ENCODE measurements at places on chromosomes 12 and 14.

DNA sequence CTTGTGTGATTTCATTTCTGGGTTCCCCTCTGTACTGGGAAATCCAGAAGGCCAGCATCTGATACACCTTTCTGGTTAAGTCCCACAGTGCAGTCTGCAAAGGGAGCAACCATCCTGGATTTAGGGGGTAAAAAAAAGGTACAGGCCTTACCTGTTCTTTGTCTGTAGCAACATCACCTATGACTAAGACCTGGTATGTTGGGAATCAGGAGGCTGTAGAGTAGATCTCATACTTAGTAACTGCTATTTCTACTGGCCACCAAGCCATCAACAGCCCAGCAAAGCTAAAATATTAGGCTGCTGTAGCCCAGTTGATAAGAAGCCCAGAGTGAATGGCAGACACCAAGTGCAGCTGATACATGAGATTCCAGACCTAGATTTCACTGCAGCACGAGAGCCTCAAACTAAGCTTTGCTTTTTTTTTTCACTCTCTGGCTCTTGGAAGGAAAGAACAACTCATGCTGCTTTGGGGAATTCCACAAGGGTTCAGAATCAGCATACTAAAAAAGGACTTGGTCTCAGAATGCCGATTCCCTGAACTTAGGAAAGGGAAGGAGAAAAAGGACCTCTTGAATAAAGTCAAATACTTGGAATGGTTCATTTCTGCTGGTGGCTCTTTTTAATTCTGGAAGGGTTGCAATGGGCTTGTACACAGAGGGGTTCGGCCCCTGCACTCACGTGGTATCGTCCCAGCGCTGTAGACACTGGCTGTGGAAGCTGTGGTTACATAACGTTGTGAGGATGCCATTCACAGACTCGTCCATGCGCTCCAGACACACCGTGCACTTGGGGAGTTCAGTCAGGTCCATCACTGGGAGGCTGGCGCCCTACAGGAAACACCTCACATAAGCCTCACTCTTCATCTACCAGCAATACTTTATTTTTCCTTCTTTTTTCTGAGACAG lies 20.5 kb downstream of the BRAP start:
- DNase-seq = no peak

DNA sequence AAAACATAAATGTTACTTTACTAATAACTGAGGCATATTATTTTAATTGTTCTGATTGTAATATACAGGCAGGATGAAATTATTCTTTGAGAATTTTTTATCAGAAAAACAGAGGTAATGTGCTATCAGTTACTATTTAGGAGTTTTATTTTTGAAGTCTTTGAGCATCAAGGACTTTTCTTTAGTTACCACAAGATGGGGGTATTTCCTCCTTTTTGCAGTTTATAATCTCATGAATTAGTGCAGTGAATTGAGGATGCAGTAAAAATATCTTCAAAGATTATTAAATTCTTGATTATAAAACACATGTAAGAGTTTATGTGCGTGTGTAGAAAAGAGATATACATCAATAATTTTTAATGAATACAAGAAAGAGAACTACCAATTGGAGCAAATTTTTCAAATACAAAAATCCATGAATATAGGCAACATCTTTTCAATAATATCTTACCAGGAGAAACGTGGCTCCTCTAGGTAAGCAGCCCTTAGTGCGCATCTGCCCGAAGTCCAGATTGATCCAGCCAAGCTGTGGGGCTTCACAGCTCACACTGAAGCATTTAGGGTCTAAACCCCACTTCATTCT lies 71.6 kb downstream of the ERGIC2 start:
- DNase-seq = no peak

DNA sequence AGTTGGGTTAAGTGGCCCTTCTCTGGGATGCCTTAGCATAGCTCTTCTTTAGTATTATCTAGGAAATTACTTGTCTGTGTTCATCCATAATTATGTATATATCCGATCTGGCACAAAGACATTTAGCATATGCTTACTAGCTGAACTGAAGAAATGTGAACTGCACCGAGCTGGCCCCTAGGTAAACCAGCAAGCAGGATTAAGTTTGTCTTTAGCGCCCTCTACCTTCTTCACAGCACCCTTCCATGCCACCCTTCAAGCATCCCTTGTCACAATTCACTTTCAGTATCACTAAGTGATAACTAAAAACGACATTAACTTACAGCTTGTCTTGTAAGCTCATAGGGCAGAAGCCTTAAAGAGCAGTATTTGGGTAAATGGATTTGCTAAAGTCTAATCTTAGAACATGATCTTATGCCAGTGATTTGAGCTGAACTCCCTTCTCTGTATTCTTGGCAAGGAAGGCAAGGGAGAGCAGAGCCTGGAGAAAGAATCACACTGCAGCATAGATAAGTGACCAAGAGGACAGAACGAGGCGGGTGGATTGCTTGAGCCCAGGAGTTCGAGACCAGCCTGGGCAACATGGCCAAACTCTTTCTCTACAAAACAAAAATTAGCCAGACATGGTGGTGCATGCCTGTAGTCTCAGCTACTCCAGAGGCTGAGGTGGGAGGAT lies 2.6 kb upstream of the HAL start:
- DNase-seq = peak; percentile 59

- peak; percentile 31 for DNase-seq
These were observed 10.4 kb downstream of the RHOJ start for GRCh38 chr14:63214417-63215196.

DNA sequence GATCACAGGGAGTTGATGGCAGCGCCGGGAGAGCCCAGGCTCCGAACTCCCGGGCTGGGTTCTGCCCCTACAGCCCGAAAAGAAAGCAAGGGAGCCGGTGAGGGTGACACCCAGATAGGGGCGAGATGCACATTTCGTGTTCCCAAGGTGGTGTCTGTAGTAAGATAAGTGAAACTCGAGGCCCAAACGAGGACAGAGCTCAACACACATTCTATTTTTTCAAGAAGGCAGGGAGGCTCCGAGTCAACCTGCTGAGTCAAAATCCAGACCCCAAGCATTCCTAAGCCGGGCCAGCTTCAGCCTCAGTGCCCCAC lies 24.2 kb upstream of the YY1 start:
- no peak for DNase-seq

DNA sequence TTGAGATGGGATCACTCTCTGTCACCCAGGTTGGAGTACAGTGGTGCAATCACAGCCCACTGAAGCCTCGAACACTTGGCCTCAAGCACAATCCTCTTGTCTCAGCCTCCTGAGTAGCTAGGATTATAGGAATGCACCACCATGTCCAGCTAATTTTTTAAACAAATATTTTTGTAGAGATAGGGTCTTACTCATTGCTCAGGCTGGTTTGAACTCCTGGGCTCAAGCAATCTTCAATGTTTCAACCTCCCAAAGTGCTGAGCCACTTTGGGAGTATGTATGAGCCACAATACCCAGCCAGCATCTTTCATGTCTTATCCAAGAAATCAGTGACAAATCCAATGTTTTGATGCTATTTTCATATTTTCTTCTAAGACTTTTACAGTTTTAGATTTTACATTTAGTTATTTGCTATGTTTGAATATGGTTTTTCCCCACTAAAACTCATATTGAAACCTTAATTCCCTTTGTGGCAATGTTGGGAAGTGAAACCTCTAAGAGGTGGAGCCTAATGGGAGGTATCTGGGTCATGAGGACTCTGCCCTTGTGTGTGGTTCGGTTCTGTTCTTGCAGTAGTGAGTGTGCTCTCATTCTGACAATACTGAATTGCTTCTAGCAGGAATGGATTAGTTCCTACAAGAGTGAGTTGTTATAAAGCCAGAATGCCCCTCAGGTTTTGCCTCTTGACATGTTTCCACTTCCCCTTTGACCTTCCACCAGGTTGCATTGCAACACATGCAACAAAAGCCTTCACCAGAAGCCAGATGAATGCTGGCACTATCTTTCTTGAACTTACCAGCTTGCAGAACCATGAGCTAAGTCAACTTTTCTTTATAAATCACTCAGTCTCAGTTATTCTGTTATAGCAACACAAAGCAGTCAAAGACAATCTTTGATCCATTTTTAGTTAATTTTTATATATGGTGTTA lies 80.8 kb upstream of the AMIGO2 start:
- no peak for DNase-seq

GRCh38 chr12:79886917-79887519 lies 47.9 kb downstream of the PPP1R12A start:
- DNase-seq = no peak
